ENCODE measurements at places on chromosomes 4 and X. TPM values are rescaled to one million over a fixed set of nuclear protein-coding genes. Genes with fewer than 3 reads are reported as not detected.
A peak's percentile ranks its signal among the peaks of the same experiment; 100 is the strongest.

Gene HEPH
- not detected for total RNA-seq

Gene PRDM8
- 31.7 TPM for total RNA-seq

Gene NWD2
- not detected for total RNA-seq

Gene TCEAL2
- not detected for total RNA-seq

Gene OCIAD1
- 72.2 TPM for total RNA-seq

Gene GABRG1
- not detected for total RNA-seq

Gene GAGE12C
- not detected for total RNA-seq

DNA sequence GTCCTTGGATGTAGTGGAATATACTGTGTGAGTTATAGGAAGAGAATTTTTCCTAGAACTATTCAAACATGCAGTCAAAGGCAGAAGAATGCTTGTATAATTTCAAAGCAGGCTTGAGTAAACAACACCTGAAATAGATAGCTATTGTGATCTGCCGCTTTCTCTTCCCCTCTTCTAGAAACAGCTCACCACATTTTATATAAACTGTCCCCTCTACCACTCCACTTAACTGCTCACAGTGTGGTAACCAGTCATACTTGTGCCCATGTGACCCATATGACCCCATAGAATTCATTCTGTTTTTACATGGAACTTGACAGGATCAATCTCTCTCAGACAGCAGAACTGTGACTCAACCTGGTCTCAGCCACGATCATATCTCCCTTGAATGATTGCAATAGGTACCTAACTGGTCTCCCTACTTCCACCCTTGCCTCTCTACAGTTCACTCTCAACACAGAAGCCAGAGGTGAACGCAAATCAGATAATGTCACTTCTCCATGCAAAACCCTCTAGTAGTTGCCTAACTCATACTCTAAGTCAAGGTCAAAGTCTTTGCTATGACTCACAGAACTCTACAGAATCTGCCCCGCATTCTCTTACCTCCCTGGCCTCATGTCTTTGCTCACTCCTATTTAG is 85.6 kb upstream of the EFHC2 start:
- DNase-seq = no peak

DNA sequence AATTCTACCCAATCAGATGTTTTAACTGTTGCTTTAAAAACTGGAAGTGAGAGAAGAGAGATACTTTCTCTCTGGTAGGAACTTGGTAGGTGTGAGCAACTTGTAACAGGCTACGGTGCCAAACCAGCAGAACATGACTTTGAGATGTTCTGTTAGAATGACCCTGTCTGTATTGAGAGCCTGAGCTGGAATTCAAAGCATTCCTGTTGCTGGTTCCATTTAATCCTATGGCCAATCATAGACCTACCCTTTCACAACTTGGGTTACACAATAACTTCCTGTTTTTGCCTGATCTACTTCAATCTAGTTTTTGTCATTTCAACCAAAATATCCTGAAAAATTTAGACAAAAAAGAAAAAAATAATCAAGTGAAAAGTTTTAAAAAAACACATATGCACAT is 1.7 kb upstream of the PRRG1 start:
- DNase-seq = no peak

DNA sequence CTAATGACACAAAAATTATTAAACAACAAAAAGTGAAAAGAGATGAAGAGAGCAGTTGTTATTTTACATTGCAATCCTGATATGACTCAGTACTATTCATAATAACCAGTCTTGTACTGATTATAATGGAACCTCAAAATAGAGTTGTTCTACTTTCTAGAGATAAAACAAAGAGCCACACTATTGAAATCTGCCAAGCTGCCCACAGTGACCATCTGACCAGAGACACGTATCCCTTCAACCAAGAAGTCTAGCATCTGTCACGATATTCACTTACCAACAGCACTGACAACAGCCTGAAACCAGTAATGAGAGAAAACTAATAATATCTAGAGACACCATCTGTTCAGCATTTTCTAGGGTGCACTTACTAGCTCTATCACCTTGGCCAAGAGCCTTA is 466.7 kb downstream of the NKX6-1 start:
- DNase-seq = no peak

DNA sequence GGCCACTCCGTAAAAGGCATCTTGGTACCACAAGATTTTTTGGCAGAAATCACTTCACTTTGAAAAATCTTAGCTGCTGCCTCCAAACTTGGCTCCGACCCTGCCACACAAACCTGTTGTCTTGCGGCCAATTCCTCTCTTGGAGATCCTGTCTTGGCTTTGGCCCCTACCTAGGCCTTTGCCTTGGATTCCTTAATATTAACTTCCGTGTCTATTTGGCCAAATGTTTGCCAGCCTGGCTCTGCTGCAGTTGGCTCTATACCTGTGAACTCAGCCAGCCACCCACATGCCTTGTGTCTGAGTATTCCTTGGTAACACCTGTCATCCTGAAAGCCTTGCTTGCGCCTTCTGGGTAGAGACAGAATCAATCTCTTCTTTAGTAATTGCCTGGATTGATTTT is 12.5 kb downstream of the GRXCR1 start:
- no peak for DNase-seq

- DNase-seq = no peak
These were observed 13.6 kb downstream of the FGFRL1 start for GRCh38 chr4:1024882-1025545.

DNA sequence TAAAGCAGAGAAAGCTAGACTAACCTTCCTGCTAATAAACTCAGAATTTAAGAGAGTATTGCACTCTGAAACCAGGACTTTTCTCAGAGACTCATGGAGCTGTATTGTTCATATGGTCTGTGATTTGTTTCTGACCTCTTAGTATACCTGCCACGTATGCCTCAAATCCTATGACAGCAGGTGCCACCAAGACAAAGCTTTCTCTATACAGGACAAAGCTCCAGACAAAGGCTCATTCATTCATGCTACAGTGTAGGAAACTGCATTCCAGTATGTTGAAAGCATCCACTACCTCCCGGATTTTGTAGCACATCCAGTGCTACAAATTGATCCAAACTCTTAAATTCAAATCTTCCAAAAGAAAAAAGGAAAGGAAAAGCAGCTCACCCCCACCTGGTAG is 178.3 kb downstream of the CHIC2 start:
- no peak for DNase-seq

GRCh38 chr4:110510955-110511544 is 35.1 kb downstream of the ENPEP start:
- DNase-seq = peak; percentile 68

GRCh38 chr4:3322059-3322550 is 29.3 kb downstream of the RGS12 start:
- no peak for DNase-seq

GRCh38 chrX:77415161-77415560 is 32.0 kb upstream of the FGF16 start:
- DNase-seq = no peak

DNA sequence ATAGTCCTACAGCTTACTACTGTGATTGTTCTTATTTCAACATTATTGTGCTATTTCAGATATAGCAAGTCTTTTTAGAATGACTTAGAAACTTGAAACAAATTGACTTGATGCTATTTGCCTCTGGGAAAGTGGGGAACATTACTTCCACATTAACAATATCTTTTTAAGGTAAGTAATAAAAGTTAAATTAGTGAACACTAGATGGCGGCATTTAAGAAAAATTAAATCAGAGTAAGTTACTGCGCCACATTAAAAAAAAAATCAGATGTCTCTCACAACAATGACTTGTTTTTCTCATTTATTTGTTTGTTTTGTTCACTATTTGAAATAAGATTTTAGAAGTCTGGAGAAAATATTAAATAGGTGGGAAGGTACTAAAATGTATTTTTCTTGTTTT is 1026.9 kb upstream of the SLIT2 start:
- DNase-seq = no peak

DNA sequence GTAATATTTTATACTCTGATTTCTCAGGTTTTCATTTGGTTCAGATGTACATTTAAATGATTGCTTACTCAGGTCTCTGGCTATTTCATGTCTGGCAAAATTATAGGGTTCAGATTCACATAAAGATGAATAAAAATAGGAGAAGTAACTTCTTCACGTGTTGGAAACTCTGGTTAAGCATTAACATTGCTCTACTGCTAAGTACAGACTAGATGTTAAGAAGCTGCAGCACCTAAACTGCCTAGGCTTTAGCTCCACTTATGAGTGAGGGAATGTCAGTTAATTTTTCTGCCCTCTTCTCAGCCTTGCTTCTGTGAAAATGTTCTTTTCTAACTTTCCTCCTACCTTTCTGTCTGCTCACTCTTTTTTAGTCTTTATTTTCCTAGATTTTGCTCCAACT is 361.2 kb downstream of the ARAP2 start:
- no peak for DNase-seq

GRCh38 chr4:177696438-177696966 is 254.3 kb upstream of the AGA start:
- no peak for DNase-seq

DNA sequence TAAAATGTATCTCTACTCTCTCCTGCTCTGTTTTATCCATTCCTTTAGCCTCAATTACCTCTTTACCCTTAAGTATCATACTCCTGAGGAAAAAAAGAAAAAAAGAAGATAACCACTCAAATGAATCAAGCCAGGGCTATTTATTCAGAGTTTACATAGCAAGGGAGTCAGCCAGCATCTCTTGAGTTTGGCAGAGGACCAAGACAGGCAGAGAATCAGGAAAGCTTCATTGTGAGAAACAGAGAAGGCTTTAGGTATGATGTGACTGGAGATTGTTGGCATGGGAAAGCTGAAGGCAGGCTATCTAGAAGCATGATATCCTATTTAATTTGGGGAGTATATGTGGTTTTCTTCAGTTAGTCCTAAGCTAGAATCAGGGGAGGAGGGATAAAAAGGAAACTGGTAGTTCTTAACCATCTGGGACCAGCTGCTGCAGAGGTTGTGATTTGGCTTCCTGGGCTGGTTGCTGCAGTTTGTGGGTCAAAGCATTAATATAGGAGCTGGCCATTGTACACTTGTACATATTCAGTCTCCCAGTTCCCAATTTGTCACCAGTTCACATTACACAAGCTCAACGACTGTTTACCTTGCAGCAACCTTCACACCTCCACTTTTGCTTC is 11.2 kb downstream of the APELA start:
- DNase-seq = no peak

DNA sequence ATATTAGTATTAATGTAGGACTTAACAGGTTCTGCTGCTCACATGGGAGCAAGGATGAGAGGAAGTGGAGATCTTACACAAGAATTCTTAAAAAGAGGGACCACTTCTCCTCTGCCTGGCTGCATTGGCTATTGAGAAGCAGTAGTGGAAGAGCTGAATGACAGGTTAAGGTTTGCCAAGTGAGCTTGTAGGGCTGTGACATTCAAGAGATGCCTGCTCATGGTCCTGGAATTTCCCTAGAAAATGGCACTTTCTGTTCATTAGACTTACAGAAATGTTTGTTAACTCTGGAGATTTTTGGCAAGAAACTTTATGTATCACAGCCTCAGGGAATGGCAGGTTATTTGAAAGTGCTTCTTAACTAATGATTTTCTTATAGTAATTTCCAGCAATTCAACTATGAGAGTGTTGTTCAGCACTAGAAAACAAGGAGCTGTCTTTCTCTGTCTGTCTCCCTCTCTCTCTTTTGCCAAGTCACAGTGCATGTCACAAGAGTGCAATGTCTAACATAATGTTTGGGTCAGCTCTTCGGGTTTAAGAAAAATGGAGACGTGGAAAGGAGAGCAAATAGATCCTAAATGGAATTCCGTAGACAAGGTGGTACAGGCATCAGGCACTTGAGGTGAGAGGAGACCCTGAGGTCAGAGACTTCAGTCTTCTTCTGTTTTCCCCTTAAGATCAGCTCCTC is 8.3 kb upstream of the NAP1L5 start:
- no peak for DNase-seq

DNA sequence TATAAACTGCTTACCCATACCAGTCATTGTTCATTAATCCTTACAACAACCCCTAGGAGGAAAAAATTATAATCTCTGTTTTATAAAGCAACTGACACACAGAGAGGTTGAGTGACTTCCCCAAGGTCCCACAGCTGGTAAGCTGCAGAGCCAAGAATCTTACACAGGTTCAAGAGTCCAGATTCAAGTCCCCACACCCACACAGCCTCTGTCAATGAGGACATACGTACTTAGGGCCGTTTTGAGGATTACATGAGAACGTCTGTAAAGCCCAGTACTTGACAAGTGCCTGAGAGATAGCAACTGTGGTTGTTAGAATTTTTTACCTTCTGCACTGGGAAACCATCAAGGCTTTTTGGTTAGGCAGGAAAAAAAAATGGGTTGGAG is 556 bp upstream of the SLC25A43 start:
- no peak for DNase-seq

- DNase-seq = peak; percentile 5
These were observed 55.7 kb downstream of the METTL14 start for GRCh38 chr4:118740869-118741268.

- DNase-seq = no peak
These were observed 1.3 kb downstream of the TMEM165 start for GRCh38 chr4:55397126-55397436.

GRCh38 chrX:9456250-9457074 is 8.4 kb upstream of the TBL1X start:
- peak; percentile 73 for DNase-seq

DNA sequence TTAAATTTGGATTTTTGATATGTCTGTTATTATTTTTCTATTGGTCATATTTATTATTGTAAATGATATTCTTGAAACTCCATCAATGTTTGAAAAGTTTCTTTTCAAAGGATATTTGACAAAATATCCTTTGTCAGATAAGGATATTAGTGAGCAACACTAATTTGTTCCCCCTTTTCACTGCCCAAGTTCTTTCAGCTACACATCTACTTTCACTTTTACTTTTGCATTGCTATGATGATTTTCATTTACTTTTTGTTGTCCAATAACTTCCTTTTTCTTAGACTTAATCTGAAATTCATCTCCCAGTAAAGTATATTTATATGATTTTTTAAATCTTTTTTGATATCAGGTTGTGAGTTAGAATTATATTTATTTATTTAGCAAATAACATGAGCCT is 542.3 kb upstream of the ADGRL3 start:
- no peak for DNase-seq

GRCh38 chrX:41722816-41723618 is 964 bp upstream of the GPR82 start:
- DNase-seq = no peak

DNA sequence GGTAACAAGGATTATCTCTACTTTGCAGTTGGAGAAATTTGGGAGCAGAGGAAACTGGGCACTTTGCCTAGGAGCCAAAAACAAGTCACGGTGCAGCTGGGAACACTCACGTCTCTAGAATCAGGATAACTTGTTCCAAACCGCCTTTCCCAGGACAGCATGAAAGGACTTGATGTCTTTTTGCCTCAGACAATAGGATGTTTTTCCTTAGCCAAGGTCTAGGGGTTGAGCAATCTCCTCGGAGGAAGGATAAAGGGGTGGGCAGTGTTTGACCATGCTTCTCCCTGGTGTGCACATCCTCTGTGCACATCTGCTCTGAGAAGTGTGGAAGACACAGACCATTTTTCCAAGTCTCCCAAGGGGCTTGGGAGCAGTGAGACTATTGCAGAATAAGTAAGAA is 1.7 kb upstream of the SPARCL1 start:
- DNase-seq = no peak
